ENCODE measurements at places on chromosomes 7 and 10.

DNA sequence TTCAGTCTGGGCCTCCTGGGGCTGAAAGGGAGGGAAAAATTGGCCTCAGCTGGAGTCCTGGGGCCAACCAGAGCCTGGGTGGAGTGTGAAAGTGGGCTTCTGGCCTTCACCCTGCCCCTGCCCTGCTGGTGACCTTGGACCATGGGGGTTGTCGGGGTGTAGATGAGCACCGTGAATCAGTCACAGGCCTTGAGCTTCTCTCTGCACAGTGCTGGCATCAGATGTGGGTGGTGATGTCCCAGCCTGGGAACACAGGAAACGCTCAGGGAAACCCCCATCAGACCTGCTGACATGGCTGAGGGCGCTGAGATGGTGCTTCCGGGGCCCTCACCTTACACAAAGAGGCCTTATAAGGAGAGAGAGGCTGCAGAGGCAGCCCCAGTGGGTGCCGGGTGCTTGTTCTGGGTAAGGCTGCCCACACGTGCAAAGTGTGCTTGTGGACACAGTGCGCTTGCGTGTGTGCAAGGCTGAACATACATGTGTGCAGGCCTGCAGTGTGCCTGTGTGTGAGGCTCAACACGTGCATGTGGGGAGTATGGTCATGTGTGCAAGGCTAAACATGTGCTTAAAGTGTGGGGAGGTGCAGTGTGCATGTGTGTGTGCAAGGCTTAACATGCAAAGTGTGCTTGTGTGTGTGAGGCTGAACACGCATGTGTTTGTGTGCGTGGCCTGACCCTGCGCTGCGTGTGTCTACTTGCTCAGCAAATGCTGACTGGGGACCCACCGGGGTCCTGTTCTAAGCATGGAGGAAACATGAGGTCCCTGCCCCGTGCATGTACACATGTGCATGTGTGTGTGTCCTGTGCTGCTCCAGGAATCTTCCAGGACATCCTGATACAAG, 6.5 kb downstream of the ARPC1B start:
- DNase-seq = no peak

GRCh38 chr10:16947069-16947468, 129.8 kb upstream of the RSU1 start:
- no peak for DNase-seq

DNA sequence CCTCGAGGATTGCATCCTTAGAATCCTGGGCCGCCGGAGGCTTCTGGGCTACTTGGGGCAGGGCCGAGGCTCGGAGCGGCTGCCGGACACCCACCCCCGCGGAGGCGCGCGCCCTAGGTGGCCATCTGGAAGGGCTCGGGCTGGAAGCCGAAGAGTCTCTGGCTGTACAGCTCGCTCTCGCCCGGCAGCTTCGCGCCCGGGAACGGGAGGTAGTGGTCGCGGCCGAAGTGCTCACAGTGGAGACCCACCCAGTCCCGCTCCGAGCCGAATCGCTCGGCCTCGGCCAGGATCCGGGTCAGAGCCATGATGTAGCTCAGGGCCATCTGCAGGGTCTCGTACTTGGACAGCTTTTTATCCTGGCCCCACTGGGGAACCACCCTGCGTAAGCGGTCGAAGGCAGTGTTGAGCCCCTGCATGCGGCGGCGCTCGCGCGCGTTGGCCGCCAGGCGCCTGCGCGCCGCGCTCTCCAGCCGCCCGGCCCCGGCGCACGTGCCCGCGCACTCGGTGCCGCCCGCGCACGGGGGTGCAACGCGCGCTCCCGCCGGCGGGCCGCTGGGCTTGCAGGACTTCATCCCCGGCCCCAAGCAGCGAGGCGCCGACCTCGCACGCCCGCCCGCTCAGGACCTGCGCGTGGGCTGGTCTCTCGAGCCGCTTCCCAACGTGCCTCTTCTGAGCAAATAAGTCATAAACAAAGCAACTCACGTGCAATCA, 652 bp downstream of the ATOH7 start:
- peak; percentile 67 for DNase-seq

GRCh38 chr10:110853921-110854605, 17.7 kb upstream of the PDCD4 start:
- DNase-seq = no peak

DNA sequence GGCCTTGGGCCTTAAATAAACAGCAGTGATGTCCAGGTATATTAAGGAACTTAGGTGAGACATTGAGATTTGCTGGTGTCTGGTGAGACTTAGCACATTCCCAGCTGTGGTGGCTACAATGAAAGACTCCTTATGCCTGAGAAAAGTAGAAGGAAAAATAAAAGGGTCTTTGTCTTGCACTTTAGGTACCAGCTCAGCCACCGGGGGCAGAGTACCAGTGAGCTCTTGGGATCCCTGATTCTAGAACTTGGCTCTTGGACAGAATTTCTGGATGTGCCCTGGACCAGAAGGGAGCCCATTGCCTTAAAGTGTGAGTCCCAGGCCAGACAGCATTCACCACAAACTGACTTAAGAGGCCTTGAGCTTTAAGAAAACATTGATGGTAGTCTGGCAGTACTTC, 1038.7 kb downstream of the SORCS3 start:
- no peak for DNase-seq

- DNase-seq = no peak
Measured at GRCh38 chr10:88045656-88046415, 182.4 kb downstream of the PTEN start.

GRCh38 chr10:124824507-124824906, 22.9 kb downstream of the ABRAXAS2 start:
- no peak for DNase-seq

DNA sequence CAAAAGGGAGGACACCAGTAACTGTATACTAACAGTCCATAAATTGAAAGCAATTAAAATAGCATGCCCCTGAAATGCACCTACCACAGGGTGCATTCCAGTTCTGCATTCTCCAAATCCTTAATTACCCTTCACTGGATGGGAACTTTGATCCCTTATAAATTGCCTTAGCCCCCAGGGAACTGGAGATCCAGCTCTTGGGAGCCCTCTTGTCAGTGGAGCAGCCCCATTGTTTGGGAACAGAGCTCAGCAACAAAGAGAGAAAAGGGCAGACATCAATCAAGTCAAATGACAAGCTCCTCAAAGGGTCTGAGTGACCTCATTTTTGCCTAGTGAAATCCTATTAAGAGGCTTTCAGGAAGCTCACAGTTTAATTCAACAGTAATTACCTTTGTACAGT, 472.6 kb downstream of the XPNPEP1 start:
- no peak for DNase-seq

- DNase-seq = no peak
Measured at GRCh38 chr10:108005627-108006026, 841.1 kb upstream of the SORCS1 start.

DNA sequence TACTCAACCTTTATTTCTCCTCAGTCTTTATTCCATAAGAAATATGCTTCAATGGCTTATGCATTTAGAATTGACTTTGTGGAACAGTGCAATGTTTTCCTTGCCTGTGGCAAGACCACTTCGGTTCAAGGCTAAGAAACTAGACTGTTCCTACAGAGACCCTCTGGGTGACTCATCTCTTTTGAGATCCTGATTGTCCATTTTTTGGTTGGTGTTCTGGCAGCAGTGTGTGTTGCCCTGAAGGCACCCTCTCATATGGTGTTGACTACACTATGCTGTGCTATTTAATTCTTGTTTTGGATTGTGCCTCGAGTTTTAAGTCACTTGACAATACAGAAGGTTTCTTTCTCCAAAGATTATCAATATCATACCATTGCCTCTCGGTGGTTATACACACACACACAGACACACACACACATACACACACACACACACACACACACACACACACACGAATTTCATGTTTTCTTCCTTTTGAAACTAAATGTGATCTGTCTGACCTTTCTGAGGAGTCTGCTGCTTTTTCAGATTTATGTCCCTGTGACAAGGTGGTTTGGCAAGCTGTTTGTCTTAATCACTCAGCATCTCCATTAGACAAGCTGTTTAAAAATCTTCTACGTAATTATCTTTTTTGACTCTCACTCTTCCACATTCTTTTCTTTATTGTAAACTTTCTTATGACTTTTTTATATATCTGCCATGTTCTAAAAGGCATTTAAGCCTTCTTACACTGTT, 187.2 kb downstream of the VTI1A start:
- DNase-seq = no peak

DNA sequence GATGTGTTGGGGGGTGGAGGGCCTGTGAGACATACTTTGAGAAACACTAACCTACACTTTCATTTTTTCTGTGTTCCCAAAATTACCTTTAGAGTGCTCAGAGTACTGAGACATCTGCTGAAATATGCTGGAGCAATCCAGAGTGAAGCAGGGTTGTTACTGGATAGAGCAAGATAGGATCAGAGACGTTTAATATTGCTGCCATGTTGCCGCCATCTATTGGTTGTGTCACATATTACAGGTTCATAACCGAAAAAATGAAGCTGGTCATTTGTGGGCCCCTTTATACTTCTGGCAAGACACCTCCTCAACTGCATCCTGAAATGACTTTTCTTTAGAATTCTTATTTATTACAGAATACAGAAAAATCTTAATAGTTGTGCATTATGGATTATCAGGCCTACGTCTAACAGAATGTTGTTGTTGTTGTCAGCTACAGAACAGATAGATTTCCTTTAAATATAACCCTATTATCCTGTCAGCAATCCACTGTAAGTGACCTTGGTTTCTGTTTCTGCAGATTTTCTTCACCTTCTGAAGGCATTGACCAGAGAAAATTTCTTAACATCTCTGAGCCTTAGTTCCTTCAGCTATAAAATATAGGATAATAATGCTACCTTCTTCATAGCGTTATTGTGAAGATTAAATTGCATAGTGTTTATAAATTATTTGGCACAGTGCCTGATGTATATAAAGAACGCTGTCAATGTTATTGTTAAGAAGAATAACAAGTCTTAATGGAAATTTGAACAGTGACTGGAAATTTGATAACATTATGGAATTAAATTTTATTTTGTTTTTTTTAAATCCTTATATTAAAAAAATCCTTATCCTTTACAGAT, 16.2 kb upstream of the DLD start:
- DNase-seq = peak; percentile 22

GRCh38 chr7:101739775-101740398, 77.5 kb upstream of the CUX1 start:
- DNase-seq = no peak

GRCh38 chr10:74634995-74635536, 191.3 kb upstream of the KAT6B start:
- DNase-seq = no peak

GRCh38 chr10:44742248-44742647, 168.9 kb upstream of the TMEM72 start:
- DNase-seq = no peak

DNA sequence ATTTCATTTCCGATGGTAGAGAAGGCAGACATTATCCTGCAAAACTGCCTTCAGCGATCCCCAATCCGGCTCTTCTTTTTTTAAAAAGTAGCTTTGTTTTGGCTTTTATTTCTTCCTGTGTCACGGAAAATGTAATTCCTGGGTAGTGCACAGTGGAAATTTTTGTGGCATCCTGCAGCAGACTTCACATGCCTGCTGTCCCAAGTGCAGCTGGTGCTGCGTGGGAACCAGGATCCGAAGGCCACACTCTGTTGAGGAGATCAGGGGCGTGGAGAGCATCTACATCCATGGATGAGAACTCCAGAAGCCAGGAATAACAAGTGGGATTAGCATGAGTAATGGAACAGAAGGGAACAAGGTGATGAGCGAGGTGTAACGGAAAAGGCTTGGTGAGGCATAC, 4.6 kb downstream of the VWA2 start:
- no peak for DNase-seq

- DNase-seq = no peak
Measured at GRCh38 chr7:129646369-129647021, 35.0 kb downstream of the NRF1 start.

GRCh38 chr7:94052398-94053180, 48.4 kb upstream of the BET1 start:
- no peak for DNase-seq

GRCh38 chr10:122057841-122058413, 69.0 kb downstream of the TACC2 start:
- no peak for DNase-seq

- DNase-seq = no peak
Measured at GRCh38 chr10:67772894-67773511, 65.0 kb downstream of the DNAJC12 start.

DNA sequence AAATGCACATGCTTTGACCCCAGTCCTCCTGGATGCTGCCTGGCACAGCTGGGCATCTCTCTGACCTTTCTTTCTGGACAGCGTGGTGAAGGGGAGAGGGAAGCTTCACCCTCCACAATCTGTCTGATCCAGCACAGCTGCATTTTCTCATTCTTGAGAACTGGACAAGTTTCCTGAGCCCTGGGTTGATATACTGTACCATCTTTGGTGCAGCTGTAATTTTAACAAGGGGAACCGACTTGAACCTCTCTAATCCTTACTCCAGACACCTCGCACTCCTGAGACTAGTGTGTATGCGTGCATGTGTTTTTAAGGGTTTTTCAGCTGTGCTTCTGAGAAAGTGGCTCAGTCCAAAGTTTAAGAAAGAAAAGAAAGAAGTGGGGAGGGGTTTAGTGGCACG, 655.7 kb downstream of the INHBA start:
- DNase-seq = no peak

DNA sequence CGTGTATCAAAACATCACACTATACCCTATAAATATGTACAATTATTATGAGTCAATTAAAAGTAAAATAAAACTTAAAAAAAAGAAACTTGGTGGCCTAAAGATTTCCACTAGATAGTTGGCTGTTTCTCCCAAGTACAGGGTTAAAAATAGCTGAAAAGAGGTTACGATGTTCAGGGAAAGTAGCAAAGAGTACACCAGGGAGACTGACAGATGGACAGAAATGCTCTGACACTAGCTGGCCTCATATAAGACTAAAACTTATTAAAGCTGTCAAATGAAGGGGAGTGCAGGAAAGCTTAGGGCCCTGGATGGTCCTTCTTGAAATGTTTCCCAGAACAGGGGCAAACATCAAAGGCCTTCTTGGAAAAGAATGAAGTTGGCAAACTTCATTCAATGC, 51.3 kb downstream of the TCAF1 start:
- DNase-seq = no peak

GRCh38 chr7:92206672-92207071, 27.7 kb upstream of the LRRD1 start:
- DNase-seq = no peak

GRCh38 chr7:152520861-152521302, 85.1 kb upstream of the KMT2C start:
- DNase-seq = peak; percentile 8

DNA sequence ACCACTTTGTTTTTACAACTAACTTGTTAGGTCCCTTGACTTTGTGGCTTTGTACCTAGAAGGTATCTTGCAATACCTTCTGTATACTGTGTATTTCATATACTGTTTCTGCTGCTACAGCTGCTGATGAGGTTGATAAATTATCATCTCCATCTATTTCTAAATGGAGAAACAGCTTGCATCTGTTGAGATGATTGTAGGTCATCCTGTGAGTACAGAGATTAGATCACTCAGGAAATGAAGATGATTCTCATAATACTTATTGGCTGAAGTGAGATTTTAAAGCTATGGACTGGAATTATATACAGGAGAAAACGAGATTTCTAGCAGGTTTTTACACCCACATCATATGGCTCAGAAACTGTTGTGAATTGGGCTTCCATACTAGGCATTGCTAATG, 280.5 kb downstream of the KCND2 start:
- no peak for DNase-seq

GRCh38 chr10:130226012-130226411, 89.8 kb downstream of the GLRX3 start:
- DNase-seq = no peak

All from posterior cingulate gyrus (tissue), 11 donors.